Renal cortical epithelial cell (primary cell): ENCODE measurements at places on chromosomes 13 and 19.

- no peak for DNase-seq
These were observed 48.0 kb downstream of the GGACT start for GRCh38 chr13:100540621-100541020.

DNA sequence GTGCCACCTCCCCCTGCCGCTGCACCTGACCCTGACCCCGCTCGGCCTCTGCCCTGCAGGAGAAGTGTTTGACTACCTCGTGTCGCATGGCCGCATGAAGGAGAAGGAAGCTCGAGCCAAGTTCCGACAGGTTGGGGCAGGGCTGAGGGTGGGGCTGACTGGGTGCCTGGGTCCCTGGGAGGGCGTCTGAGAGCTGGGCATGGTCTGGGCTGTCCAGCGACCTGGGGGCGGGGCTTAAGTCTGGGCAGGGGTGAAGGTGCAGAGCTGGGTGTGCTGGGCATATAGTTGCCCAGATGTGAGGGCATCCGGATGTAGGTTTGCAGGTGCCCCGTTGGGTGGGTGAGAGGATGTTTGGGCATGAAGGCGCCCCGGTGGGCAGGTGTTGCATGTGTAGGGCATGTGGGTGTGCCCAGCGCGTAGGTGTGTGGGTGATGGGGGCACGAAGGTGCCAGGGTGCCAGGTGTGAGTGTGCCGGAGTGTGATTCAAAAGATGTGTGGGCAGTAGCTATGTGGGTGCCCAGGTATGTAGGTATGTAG is 13.8 kb downstream of the MARK4 start:
- DNase-seq = no peak

- no peak for DNase-seq
These were observed 267.3 kb upstream of the SLITRK5 start for GRCh38 chr13:87403748-87404432.

GRCh38 chr13:43802511-43802910 is 15.7 kb upstream of the ENOX1 start:
- DNase-seq = no peak

DNA sequence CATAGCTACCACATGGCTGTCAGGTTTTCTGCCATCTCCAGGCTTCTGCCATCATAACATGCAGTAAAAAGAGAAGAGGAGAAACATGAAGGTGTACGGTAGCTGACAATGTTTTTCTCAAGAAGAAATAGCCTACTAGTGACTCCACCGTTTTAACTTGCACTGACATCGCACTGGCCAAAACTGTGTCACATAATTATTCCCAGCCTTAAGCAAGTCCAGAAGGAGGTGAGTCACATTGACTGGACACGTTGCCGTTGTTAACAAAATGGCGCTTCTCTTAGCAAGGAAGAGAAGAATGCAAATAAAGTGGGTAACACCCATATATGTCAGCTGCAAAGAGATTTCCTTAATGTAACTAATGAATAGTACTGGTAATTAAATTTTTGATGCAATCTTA is 810.4 kb upstream of the SLC10A2 start:
- DNase-seq = no peak

DNA sequence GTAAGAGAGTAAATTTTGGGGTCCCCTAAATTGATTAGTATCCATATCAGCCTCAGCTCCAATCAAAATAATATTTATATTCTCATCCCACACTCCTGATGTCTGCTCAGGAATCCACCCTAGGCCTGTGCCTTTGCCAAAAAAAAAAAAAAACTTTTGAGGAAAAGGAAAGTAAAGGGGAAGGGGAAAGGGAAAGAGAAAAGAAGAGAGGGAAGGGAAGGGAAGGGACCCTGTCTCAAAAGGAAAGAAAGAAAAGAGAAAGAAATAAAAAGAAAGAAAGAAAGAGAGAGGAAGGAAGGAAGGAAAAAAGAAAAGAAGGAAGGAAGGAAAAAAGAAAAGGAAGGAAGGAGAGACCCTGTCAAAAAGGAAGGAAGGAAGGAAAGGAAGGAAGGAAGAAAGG is 91.8 kb upstream of the CACNA1A start:
- DNase-seq = no peak

DNA sequence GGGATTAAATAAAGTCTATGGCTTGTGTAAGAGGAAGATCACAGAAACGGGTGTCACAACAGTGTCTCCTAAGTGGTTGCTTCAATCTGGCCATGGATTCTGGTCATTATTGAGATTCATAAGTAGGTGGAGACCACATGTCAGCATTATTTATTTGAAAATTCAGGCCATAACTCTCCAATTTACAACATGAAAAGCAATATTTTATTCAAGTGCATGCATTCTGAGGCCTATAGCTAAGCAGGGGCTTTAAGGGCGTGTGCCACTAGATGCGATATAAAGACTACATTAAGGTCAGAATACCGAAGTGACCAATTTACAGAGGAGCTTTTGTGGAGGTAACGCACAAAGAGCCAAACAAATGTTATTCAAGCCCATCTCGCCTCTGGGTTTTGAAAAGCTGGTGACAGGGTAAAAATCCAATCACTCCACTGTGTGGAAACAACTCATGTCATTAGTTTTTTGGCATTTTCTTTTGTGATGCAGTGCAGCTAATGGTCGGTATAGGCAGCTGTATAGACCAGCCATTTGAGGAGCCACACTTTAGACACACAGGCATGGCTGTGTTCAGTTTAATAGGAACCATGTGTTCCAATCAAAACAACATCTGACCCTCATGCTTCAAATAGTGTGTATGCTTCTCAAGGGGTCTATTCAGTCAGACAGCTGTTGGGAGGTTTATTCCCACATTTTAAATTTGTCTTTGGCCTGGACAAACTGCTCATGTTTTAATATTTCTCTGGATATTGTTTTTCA is 123.7 kb downstream of the KL start:
- no peak for DNase-seq

- no peak for DNase-seq
These were observed 29.5 kb downstream of the COMP start for GRCh38 chr19:18761531-18762110.

- no peak for DNase-seq
These were observed 1.1 kb downstream of the DLEU7 start for GRCh38 chr13:50842251-50842989.

- no peak for DNase-seq
These were observed 11.7 kb upstream of the ADGRE5 start for GRCh38 chr19:14369399-14370168.

GRCh38 chr19:1282588-1283206 is 3.0 kb upstream of the EFNA2 start:
- no peak for DNase-seq

- no peak for DNase-seq
These were observed 40.2 kb downstream of the UBL3 start for GRCh38 chr13:29810145-29810742.

- DNase-seq = peak; percentile 25
These were observed 5.1 kb downstream of the CD37 start for GRCh38 chr19:49340069-49340864.

DNA sequence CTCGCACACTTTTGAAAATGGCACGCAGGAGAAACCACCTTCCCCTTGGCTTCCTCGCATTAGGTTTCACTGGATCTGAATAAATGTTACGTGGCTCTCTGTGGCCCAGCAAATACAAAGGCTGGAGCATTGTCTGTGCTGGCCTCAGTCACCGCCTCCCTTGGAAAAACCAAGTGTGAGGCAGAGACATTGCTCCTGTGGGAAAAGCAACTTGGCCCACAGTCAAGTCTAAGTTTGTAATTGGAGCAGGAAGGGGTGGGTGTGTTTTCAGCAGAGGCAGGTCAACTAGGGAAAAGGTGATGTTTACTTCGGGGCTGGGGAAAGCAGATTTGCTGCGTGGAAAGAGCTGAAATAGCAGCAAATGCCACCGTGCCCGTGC is 101.6 kb downstream of the IRS2 start:
- DNase-seq = peak; percentile 90

DNA sequence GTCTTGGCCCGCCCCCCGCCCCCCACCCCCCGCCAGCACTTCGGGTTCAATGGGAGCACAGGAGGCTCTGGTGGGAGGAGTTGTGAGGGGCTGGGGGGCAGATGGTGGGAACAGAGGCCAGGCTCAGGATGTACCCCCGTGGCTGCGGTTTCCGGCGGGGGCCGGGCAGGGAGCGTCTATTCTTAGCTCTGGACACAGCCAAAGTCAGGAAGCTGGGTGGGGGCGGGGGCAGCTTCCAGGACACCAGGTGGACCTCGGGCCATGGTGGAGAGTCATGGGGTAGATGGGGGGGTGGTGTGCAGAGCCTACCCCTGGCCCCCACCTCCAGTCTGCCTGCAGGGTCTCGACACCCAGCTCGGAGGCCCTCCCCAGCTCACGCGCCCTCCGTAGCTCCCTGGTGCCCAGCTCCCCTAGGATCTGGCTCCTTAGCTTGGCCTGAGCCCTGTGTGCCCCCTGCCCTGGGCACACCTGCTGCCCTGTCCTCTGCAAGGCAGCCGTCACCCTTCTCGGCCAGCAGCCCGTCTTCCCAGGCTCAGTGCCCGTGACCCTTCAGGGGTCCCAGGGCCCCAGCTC is 2.2 kb upstream of the TBXA2R start:
- no peak for DNase-seq

DNA sequence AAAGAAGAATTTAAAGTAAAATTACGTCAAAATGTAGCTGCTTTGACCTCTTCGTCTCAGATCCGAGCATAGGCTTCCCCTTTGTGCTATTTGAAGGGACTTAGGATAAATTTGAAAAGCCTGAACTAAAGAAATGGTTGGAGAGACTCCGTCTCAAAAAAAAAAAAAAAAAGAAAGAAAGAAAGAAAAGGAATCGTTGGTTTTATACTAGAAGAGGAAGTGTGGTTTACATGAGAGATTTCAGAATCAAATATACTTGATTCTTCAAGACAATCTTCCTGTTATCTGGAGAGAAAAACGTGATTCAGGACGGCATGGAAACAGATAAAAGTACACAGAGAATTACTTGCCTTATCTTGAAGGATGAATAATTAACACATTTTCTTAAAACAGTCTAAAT is 474 bp upstream of the ZNF780B start:
- DNase-seq = no peak

GRCh38 chr13:32010136-32010535 is 21.4 kb upstream of the FRY start:
- DNase-seq = no peak

- no peak for DNase-seq
These were observed 38.2 kb downstream of the TMTC4 start for GRCh38 chr13:100636441-100636840.

DNA sequence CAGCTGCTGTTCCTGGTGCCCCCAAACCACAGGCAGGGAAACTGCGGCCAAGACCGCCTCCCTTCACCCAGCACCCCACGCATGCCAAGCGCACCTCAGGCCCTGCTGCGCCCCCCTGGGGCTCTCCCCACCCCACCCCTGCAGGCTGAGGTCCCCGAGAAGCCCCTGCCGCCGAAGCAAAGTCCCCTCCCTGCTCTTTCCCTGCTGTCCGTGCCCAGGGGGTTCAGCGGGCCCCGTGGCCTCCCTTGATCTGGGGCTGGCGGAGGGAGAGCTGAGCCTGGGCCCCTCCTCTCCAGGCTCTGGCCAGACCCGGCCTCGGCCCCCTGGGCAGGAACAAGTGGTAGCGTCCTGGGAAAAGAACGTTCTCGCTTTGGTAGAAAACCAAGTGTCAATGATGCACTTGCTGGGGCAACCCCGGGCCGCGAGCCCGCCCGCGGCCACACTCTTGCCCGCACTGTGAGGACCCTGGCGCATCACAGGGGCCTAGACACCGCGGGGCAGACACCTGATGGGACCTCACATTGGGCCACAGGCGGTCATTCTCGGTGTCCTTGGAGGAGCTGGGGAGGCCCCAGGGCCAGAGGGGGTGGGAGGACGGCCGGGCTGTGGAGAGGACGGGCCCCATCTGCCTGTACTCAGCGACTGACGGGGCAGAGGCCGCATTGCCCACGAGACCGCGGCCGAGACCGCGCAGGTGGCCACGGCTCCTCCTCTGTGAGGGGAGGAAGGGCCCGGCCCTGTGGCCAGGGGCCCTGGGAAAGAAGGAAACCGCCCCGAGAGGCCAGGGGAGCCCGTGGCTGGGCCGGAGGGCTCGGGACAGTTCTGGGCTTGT is 29.0 kb downstream of the GPX4 start:
- DNase-seq = no peak

DNA sequence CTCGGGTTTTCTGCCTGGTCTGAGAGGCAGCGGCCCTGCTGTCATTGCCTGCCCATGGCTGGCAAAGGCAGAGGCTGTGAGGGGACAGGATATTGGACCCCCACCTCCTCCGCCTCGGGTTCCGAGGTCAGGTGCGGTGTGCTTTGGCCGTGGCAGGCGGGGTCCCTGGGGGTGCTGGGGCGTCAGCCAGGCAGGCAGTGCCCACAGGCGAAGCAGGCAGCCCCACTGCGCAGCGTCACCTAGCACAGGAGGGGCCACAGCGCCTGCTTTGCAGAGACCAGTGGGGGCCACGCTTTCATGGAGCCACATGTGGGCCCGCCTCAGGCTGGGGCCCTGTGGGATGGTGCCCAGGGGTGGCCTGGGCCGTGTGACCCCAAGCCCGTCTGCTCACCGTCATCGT is 96.0 kb downstream of the KDM4B start:
- DNase-seq = no peak

GRCh38 chr13:27226991-27227390 is 24.4 kb upstream of the RPL21 start:
- DNase-seq = no peak

DNA sequence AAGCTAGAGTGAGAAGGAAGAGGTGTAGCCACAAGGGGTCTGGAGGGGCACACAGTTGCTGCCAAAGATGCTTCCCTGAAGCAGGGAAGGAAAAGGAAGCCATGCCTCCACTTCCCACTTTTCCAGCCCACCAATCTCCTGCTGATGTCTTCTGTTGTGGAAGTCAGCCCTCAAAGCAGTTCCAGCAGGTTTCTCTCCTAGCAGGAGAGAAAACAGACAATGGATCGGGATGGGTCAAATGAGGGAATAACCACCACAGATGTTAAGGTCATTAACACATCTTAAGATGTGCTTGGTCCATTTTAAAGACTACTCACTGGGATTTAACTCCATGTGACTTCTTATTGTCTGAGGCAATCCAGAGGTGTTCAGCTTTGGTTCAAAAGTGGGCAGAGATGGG is 284.1 kb upstream of the SOX21 start:
- DNase-seq = no peak

DNA sequence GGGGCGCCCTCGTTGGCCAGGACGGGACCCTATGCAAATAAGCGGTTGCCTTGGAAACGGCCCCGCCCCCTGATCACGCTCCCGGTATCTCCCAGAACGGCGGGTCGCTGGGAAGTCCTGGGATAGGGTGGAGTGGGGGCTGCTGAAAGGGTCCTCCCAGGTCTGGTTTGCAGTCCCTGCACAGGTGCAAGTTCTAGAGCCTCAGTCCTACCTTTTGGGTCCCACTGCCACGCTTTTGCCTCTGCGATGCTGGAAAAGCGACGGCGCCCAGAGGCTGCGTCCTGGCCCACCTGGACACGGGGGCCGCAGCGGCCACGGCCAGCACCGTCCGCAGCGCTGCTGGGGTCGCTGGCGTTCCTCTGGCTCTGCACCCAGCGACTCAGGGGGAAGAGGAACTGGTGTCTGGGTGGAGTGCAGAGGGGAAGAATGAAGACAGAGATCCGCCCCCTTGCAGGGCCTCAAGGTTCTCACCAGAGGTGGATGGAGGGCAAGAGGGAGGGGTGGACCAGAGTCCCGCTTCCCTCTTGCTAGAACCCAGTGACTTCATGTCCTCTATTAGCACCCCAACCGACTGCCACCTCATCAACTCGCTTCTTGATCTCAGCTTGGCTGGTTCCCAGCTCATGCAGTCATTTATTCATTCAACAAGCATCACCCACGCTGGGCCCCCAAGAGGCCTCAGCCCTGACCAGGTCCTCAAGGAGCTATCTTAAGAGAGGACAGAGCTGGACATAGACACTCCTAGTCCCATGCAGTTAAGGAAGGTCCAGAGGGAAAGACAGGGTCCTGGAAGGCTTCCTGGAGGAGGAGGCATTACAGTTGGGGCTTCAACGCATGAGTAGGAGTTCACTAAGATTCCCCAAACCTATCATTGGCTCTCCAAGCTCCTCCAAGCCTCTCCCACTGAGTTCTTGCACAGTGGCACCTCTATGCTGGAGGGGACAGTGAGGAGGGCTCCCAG is at the start of gene LRRC25:
Gene LRRC25, minus strand, starts transcription at position 381 of the 961 bp plus-strand sequence. CDS start 659 bp downstream, outside the sequence.
- no peak for DNase-seq
